HL-60 (cell line): ENCODE measurements at places on chromosomes 1 and 21.

DNA sequence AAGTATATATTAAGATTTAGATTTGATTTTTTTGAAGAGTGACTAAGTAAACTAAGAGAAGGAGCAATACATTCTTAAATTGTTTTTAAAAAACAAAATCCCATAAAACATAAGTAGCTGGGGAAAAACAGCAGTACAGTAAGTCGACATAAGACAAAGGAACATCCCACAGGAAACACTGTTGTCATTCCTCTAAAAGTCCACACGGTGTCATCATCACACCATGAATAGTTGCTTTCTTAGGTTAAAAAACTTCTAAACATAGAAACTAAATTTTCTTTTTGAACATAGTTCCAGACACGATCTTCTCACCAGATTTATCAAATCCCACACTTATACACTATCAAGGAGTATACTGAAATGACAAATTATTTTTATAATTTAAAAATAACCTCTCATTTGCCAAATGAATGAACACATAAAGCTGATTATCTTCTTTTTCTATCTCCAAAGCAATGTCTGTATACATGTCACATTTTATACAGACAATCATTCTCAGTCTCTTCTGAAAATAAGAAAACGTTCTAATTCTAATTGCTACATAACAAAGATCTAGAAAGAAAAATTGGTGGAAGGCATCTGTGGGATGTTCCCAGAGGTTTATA is 15.8 kb downstream of the ODF2L start:
- no peak for DNase-seq

- no peak for DNase-seq
These were observed 374.7 kb downstream of the COL11A1 start for GRCh38 chr1:102733491-102734236.

- no peak for DNase-seq
These were observed 222.8 kb downstream of the HLX start for GRCh38 chr1:221101807-221102605.

DNA sequence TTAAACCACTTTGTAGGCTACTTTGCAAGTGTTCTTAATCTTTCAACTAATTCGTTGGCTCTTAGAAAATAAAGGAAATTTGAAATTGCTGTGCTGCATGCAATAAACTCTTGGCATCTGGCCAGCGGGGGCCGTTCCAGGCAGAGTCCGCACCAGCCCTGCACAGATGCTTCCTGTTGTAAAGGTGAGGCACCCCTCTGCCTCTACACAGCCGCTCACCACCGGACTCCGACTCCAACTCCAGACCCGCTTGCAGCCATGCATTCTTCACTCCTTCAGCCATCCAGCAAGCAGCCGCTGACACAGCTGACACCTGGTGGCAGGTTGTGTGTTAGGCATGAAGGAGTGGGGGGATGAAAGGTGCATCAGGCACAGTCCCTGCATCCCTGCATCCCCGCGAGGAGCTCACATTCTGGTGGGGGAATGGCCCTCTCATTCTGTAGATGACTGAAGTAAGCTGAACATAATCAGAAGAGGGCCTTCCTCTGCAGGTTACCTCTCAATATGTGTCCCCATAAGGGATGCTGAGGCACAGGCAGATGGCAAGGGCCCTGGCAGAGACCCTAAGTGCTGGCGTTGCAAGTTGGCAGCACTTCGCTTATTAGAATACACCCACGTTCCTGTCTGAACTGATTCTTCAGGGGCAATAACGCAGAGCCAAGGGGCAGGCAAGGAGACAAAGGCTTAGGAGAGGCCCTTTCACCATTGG is 56.8 kb downstream of the GLIS1 start:
- DNase-seq = peak; percentile 22

DNA sequence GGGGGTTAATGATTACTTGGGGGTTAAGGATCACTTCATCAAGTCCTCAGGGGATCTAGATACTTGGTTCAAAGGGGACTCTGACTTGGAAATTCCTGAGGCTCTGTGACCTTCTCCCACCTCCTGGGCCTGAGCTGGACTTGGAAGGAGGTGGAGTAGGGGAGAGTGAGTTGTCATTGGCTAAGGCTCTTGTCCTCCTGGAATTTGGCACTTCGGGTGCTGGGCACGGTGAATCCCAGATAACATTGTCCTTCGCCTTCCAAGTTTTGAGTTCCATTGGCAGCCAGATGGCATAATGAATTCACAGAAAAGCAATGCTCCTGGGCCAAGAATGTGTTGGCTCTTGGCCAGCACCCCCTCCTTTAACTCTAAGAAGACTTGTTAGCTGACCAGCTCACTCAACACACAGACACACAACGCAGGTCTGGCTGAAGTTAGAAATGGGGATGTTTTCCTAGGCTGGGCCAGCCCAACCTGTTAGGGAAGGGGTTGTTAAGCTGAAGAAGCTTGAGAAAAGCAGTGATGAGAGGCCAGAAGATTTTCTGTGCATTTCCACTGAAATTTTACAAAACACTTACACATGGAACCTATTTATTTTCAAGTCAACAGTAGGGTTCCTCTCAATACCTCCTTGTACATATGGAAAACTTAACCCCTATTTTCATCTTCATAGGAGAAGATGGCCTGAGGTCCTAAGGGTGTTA is 29.7 kb downstream of the SLC26A9 start:
- DNase-seq = no peak

DNA sequence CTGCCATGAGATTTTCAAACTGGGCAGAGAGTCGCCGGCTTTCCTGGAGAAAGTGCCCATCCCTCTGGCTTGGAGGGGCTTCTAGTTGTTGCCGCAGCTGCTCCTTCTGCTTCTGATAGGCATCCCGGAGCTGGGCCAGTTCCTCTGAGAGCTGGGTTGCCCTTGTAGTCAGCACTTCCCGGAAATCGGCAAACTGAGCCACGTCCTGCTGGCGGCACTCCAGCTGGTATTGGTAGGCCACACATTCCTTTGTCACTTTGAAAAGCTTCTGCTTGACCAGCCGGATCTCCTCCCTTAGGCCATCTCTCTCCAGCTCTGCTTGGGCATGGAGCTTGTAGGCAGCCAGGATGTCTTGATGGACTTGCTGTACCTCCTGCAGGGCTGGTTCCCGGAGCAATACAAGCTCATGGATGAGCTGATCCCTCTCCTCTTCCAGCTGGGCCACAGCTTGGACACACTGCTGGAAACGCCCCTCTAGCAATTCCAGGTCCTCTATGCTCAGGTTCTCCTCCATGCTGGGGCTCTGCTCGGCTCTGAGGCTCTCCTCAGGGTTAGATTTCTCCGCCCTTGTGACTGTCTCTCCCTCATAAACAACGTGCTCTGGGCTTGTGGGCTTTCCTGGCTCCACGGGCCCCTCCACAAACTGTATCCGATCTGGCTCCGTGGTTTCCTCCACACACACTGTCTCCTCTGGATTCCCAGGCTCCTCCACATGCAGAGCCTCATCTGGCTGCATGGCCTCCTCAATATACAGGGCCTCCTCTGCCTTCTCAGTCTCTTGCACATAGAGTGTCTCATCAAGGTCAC is 7.3 kb downstream of the SYNC start:
- DNase-seq = no peak

- DNase-seq = peak; percentile 12
These were observed 89.3 kb upstream of the EDEM3 start for GRCh38 chr1:184843732-184844495.

DNA sequence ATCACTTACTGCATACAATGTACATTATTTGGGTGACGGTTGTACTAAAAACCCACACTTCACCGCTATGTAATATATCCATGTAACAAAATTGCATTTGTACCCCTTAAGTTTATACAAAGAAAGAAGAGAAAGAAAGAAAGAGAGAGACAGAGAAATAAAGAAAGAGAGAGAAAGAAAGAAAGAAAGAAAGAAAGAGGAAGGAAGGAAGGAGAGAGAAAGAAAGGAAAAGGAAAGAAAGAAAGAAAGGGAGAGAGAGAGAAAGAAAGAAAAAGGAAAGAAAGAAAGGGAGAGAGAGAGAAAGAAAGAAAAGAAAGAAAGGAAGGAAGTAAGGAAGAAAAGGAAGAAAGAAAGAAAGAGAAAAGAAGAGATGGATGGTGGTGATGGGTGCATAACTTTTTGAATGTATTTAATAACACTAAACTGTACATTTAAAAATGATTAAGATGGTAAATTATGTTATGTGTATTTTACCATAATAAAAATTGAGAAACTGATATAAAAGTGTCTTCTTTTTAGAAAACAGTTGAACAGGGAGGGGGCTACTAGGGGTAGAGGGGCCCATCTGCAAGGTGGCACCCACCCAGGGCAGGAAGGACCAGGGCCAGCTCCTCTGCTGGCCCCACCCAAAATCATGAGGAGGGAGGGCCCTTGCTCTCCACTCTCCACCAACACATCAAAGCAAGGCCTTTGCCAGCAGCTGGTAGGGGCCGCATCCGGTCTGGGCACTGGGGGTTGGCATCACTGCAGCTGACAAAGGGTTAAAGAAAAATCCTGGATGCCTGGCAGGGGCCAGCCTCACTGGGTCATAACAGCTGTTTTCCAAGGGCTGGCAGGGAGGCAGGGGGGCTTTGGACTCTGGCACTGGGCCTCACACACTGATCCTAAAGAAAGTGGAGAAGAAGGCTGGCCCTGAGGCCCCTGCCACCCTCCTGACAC is 153.9 kb upstream of the EDN2 start:
- DNase-seq = no peak

DNA sequence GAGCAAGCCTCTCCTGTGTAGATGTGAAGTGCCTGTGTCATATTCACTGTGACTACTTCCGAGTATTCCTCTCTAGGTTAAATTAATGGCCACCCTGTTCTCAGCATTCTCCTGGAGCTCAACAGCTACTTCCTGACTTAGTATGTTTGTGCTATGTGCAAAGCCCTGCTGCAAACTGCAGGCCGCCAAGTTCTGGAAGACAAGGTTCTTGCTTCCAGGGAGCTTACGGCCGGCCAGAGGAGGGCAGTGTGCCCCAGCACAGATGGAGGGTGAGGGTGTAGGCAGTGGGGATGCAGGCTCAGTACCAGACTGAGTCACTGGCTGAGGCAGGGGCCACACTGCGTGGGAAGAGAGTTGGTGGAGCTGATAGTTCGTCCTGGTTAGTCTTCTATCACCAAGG is 43.2 kb downstream of the ELK4 start:
- no peak for DNase-seq

GRCh38 chr1:23191199-23191598 is 22.5 kb upstream of the LUZP1 start:
- DNase-seq = no peak

- no peak for DNase-seq
These were observed 221.2 kb downstream of the CACNA1E start for GRCh38 chr1:181704546-181704945.

DNA sequence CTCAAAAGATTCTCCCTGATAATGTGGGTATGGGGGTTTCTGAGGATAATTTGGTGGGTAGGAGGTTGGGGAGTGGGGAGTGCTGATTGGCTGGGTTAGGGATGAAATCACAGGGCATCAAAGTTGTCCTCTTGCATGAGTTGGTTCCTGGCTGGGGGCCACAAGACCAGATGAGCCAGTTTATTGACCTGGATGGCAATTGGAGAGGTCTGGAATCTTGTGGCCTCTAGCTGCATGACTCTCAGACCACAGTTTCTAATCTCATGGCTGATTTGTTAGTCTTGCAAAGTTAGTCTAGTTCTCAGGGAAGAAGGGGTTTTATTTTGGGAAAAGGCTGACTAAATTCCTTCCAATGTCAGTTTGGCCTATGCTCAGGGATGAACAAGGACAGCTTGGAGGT is 3.3 kb upstream of the GBP1 start:
- no peak for DNase-seq

DNA sequence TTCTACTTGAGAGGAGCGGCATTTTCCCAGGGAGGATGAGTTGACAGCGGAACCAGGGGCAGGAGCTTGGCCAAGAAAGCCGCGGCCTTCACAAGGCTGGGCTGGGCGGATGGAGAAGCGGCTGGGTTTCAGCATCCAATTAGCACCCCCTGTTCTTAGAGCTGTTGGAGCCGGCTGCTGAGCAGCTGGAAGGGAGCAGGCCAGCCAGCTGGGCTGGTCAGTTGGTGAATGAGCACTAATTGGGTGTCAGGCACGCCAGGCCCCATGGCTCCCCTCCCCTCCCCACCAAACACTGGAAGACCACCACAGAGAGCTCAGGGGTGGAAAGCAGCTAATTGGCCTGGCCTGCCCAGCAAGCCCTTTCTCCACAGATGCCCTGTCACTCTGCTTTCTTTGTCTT is 245.6 kb downstream of the RRAGC start:
- DNase-seq = no peak

DNA sequence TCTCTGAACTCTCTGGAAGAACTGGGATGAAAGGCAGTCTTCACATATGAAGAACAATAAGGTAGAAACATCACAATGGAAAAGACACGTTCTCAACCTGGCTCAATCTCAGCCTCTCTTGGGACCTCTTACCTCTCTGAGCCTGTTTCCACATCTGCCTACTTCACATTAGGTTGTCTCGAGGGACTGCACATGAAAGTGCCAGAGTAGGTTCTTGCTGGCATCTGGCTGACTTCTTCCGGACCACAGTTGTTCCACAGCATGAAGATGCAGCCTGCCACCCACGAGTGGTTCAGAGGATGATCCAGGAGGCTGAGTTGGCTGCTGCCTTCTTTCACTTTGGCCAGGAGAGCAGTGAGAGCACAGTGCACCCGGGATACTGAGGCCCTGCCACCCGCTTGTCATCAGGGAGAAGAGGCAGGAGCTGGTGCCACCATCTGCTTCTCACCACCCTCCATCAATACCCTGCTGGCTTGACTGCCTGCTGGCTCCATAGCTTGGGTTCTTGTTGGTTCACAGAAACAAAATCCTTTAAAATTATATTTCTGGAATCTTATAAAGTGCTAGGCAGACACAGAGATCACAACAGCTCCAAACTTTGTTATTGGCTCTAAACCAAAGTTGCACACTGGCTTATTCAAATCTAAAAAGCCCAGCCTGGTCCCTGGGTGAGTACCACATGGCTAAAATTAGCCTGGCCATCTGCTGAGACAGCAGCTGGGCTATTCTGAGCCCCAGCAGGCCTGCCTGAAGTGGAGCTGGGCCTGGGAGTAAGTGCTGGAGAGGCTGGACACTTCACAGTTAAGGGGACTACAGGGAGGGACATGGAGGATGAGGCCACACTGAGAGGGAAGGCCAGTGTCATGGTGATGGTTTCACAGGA is 46.9 kb upstream of the LIN9 start:
- DNase-seq = no peak

- no peak for DNase-seq
These were observed 139.5 kb downstream of the RGS7 start for GRCh38 chr1:241217516-241217915.

DNA sequence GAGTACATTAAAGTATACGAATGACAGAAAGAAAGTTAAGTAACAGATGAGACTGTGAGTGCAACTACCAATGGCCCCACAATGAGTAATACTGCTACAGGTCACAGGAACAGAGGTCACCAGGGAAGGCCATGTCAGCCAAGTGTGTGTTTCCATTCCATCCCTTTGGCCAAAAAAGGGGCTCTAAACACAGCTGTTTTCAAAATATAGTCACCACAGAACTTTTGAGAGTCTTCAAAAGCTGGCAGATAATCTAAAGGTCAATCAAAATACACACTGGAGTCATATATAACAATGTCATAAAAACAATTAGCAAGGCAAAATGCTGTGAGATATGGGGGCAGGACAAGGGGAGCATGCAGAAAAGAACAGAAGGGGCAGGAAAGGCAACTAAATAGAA is 10.2 kb downstream of the USP24 start:
- no peak for DNase-seq

DNA sequence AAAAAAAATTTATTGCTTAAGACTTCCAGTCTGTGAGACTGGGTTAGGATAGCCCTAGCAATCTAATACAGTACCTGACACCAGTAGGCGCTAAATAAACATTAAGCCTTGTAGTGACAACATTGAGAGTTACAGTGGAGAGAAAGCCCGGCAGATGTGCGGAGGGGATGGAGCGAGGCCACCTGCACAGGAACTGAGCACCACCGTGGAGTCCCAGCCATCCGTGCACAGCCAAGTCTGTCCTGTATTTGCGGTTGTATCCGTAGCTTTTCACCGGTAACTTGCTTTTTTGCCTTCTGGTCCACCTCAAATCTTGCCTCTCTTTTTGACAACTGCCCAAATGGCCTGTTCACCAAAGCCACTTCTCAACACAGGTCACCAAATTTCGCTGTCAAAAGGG is 260.1 kb downstream of the GPATCH2 start:
- DNase-seq = no peak
